ENCODE measurements at places on chromosomes 1 and 21.

DNA sequence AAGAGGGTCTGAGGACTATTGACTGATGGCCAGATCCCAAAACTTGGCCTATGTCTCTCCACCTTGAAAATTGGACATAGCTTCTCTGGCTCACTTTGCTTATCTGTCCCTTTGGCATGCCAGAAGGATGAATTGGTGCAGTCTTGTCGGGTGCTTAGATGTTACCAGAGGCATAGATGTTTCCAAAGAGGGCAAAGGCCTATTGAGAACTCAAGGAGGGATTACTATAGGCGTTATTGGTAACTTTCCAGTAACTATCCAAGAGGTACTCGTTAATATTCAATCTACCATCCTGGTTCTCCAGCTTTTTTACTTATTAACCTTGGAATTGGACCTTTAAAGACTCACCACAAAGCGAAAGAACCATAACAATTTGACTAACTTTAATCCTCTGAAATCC lies 368.3 kb upstream of the ESRRG start:
- DNase-seq = no peak

- no peak for DNase-seq
These were observed 196.4 kb downstream of the CLEC20A start for GRCh38 chr1:178300352-178300699.

GRCh38 chr1:195866091-195866780 lies 742.0 kb downstream of the KCNT2 start:
- no peak for DNase-seq

DNA sequence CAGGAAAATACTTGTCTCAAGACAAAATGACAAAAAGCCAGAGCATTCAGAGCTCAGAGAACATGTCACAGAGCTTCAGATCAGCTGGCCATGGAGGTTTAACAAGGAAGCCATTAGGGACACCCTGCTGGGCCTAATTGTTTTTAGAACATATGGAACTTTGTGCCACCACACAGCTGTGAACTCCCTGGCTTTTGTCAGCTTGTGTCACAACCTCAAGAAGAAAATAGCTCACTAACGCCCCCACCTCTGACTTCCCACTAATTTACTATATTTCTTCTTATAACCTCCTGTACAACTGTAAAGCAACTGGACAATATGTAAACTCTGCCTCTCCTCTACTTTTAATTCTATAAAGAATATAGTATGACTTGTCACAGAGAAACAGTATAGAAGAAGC lies 21.0 kb upstream of the TDRD10 start:
- peak; percentile 38 for DNase-seq

DNA sequence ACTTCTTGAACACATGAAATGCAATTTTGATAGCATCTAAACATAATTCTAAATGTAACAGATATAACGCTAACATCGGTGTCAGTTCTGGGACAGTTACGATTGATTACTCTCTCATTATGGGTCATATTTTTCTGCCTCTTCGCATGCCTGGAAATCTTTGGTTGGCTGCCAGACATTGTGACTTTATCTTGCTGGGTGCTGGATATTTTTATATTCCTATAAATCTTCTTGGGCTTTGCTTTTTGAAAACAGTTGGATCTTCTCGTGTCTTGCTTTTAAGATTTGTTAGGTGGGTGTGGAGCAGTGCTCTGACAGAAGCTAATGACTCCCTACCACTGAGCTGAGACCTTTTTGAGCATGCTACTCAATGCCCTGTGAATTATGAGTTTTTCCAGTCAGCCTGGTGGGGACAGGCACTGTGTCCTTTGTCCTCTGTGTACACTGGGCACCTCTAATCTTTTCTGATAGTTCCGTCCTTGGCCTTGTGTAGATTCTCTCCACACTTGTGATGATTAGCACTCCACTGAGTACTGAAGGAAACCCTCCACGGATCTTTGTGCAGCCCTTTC lies 28.0 kb upstream of the EDARADD start:
- DNase-seq = no peak

GRCh38 chr1:108561689-108562326 lies 1.9 kb downstream of the EEIG2 start:
- DNase-seq = peak; percentile 78

DNA sequence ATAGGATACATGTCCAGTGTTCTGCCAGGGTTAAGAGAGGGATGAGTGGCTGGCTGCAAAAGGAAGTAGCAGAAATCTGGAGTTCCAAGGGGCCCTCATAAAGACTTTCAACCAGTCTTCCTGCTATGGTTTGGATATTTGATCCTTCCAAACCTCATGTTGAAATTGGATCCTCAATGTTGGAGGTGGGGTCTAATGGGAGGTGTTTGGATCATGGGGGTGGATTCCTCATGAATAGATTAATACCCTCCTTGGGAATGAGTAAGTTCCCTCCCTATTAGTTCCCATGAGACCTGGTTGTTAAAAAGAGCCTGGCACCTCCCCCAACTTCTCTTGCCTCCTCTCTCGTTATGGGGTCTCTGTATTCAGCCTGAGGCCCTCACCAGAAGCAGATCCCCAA lies 10.1 kb upstream of the GNG12 start:
- no peak for DNase-seq

GRCh38 chr1:53766831-53767405 lies 28.0 kb upstream of the GLIS1 start:
- peak; percentile 50 for DNase-seq

DNA sequence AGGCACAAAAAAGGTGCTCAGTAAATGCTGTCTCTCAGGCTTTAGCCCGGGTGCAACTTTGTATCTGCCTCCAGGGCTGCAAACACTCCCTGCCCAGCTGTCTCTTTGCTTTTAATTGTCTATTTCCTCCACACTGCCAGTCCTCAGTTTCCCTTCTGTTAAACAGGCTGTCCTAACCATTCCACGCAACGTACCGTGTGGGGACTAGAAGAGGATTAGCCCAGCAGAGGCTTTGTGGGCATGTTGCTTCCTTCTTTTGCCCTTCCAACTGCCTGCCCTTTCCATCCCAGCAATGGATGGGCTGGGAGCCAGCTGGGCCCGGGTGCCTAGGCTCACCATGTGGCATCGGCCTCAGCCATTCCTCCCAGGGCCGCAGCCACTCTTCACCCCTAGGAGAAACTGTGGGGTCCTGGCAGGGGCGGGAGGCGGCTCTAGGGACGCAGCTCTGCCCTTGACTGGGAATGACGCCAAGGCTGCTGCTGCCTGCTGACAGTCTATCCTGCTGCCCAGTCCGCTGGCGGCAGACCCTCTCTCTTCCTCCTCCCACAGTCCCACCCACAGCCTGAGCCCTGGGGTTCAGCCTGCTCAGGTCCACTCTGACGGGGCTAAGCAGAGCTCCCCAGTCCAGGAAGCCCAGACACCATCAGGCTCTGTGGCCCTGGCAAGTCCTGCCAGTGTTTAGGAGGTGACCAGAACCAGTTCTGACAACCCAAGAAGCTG lies 40.6 kb upstream of the LRP8 start:
- DNase-seq = no peak

DNA sequence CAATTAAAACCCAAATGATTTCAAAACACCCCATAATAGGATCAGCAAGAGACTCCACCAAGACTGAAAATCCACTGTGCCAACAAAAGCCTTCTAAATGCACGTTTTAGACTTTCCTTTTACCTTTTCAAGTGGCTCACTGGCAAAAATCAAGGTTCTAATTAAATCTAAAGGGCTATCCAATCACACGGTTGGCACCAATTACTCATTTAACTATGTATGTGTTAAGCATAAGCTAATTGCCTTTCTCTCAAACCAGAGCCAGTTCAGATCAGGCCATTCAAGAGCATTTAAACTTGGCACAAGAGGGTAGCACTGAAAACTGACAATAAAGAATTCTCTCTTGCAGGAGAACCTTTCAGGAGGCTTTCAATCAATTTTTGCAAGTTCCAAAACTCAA lies 139.5 kb downstream of the RGS7 start:
- no peak for DNase-seq

GRCh38 chr1:36752431-36752830 lies 269.7 kb upstream of the CSF3R start:
- no peak for DNase-seq

DNA sequence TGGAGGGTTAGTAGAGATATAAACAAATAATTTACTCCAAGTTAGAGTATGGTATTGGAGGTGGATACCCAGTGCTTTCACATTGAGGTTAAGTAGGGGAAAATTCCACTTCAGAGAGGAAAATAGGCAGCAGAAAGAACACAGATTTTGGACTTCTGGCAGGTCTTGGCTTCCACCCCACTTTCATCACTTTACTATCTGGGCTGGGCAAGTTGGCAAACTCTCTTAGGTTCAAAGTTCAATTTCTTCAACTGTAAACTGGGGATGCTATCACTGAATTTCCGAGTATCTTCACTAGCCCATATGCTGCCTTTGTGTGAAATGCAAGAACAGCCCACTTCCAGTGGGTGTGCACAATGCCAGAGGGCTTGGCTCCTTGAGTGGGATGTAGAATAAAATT lies 214.9 kb downstream of the GABPA start:
- no peak for DNase-seq

GRCh38 chr1:66330722-66331141 lies 203.2 kb upstream of the SGIP1 start:
- DNase-seq = peak; percentile 49

GRCh38 chr1:217135987-217136894 lies 413.0 kb upstream of the ESRRG start:
- no peak for DNase-seq

- DNase-seq = peak; percentile 97
These were observed 35.8 kb downstream of the GREM2 start for GRCh38 chr1:240575981-240576662.

GRCh38 chr1:5198328-5198727 lies 543.9 kb downstream of the AJAP1 start:
- no peak for DNase-seq

GRCh38 chr1:158203693-158204457 lies 23.2 kb downstream of the CD1D start:
- DNase-seq = peak; percentile 54

DNA sequence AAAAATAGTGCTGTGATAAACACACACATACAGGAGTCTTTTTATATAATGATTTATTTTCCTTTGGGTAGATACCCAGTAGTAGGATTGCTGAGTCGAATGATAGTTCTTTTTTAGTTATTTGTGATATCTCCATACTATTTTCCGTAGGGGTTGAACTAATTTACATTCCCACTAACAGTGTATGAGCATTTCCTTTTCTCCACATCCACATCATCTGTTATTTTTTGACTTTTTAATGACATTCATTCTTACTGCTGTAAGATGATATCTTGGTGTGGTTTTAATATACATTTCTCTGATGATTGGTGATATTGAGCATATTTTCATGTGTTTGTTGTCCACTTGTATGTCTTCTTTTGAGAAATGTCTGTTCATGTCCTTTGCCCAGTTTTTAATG lies 78.3 kb downstream of the NIBAN1 start:
- DNase-seq = no peak
